ENCODE measurements at places on chromosomes 16 and 17.

- peak; percentile 29 for DNase-seq
Measured at GRCh38 chr16:86664522-86665318, 86.4 kb downstream of the FOXL1 start.

- DNase-seq, result no peak
Measured at GRCh38 chr16:73299346-73299745, 251.4 kb upstream of the ZFHX3 start.

DNA sequence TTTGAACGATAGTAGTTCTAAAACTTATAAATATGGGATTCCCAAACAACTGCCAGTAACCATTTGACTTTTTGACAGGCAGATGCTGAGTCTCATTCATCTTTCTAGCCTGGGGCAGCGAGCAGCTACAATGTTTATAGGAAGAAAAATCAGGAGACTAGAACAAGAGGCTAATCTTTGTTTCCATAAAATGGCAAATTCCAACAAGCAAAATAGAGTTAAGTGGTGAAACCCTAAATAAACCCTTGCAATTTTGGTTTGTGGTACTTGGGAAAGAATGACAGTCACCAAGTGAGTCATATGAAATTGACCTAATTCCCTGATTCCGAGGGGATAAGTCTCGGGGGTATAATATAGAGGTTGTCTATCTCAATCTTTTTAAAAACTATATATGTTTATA is 27.3 kb upstream of the HS3ST2 start:
- peak; percentile 85 for DNase-seq

GRCh38 chr17:35894206-35894605 is 14.0 kb upstream of the CCL5 start:
- no peak for DNase-seq

DNA sequence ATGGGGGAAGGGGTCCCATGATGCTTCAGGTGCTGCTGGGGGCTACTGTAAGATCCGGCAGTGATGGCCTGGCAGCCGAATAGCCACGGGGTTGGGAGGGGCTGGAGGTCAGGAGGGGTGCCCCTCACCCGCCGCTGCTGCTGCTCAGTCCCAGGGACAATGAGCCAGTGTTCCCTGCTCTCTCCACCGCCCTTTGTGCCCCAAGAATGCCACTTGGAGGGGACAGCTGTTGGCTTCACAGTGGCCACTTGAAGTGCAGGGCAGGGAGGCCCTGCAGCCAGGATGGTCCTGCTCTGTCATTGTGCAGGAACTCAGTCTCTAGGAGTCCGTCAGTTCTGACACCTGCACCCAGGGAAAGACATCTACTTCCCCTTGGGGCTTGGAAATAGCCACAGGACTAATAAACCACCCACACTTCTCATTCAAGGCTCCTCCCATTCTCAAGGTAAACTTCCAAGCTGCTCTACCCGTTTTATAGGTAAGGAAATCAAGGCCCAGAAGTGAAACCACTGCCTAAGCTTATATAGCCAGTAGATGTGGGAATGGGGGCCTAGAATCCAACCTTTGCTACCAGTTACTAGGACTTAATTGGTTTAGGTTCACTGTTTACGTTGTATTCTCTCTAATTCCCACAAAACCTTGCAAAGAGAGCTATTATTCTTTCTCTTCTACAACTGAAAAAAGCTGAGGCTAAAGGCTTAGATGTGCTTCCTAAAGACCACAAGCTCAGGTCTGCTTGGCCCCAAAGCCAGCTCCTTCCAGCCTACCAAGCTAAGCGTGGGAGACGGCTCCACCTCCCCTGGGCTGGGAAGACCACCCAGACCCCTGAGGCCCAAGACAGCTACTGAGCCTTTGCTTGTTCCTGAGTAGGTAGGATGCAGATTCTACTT is 6.2 kb upstream of the CPSF4L start:
- no peak for DNase-seq

- no peak for DNase-seq
Measured at GRCh38 chr16:80517846-80518245, 22.9 kb upstream of the DYNLRB2 start.

- no peak for DNase-seq
Measured at GRCh38 chr17:79000396-79001189, 9.0 kb downstream of the CANT1 start.

- no peak for DNase-seq
Measured at GRCh38 chr17:53470626-53471025, 352.1 kb upstream of the KIF2B start.

- DNase-seq, result no peak
Measured at GRCh38 chr16:79640513-79641360, 40.2 kb upstream of the MAF start.

DNA sequence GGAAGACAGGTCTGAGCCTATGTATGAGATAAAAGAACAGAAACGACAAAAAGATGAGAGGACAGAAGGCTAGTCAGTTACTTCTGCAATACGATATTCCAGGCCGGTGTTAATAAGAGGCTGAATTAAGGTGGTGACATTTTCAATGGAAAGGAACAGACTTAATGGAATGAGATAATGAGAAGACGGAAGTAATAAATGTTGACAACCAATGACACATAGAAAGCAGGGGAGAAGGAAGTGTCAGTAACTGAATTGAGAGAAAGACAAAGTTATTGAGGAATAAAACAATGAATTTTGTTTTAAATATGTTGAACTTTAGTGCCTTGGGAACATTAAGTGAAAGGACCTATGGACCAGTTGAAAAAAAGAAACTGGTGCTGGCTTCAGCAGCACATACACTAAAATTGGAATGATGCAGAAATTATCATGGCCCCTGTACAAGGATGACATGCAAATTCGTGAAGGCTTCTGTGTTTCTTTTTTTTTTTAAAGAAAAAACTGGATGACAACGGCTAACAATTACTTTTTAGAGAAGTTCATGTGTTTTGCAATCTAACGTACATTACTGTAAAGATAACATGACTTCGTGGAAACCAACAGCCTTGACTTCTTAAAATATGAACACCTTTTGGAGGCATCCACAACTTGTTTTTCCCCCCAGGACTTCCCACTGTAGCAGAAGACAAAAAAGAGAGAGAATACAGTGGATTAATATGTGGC is 18.5 kb upstream of the CPD start:
- DNase-seq, result no peak

GRCh38 chr17:39949028-39949427 is 13.8 kb upstream of the GSDMA start:
- no peak for DNase-seq

DNA sequence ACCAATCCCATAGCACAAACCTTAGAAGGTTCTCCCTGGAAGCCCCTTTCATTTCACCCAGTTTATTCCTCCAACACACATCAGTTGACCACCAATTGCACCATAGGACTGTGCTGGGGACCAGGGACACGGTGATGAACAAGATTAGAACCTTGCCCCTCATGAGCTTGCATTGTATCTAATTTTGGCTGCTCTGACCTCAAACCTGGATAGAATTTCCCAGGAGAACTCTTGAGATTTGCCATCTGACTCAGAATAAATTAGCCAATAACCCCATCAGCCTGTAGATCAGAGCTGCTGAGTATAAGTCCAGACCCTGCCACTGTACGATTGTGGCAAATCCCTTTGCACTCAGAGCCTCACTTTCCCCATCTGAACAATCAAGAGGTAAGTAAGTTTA is 52.1 kb downstream of the CDH11 start:
- DNase-seq, result no peak

GRCh38 chr17:27247071-27247957 is 46.6 kb upstream of the WSB1 start:
- peak; percentile 98 for DNase-seq

DNA sequence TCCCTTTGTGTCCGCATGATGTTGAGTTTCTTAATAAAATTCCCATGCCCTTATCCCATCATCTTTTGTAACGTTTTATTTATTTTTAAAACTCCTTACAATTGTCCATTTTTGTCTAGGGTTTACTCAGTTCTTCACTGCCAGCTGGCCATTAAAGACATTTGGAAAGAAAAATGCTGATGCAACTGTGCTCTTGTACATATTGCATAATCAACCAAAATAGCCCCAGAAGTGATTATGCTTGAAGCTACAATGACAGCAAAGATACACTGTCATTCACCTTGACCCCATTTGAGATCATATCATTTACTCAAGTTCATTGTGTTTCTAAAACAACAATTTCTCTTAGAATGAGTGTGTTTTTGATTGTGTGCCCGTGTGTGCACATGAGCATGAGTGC is 1074.6 kb upstream of the RBFOX1 start:
- no peak for DNase-seq

DNA sequence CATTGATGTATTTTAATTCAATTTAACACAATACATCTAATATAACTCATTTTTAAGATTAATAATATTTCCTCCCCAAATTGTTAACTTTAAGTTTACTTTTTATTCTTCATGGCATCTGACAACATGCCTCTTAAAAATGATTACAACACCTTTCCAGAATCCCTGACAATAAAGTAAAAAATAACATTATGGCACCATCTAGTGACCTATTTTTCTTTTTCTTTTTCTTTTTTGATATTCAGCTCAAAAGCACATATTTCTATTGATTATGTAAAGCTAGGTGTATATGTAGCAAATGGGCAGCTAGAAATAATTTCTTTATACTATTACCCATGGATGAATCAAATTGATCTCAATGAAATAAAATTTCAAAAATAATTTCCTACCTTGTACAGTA is 834.3 kb upstream of the CDH8 start:
- DNase-seq, result no peak

DNA sequence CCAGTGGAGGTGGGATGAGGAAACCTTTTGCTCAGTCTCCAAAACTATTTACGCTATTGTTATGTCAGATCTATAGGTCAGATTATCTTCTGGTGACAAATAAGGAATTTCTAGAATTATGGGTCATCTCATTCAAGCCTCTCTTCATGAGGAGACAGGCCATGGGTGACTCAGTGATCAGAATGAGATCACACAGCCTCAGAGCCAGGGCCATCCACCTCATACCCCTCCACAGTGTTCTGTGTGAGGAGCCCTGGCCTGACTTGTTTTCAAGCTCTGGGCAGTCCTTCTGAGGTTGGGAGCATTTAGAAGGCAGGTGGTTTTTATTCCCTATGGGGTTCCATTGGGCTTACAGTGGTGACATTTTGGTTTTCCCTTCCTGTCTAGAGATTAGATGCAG is 26.5 kb downstream of the YPEL2 start:
- no peak for DNase-seq

- DNase-seq, result peak; percentile 64
Measured at GRCh38 chr17:64420143-64420670, 28.7 kb upstream of the MILR1 start.

DNA sequence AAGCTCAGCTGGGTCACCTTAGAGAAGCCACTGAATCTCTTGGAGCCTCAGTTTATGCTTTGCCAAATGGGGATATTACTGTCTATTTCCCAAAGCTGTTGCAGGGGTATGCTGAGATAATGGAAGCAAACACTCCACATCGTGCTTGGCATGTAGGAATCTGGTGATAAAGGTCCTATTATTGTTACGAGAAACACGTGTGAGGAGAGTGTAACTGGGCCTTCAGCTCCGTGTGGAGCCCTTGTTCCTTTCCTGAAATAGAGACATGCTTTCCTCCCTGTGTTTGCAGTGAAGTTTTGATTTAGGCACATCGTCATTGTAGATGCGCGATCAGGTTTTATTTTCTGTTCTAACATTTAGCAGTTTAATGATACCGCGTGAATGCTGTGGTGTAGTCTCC is 292.4 kb downstream of the CPPED1 start:
- DNase-seq, result no peak

DNA sequence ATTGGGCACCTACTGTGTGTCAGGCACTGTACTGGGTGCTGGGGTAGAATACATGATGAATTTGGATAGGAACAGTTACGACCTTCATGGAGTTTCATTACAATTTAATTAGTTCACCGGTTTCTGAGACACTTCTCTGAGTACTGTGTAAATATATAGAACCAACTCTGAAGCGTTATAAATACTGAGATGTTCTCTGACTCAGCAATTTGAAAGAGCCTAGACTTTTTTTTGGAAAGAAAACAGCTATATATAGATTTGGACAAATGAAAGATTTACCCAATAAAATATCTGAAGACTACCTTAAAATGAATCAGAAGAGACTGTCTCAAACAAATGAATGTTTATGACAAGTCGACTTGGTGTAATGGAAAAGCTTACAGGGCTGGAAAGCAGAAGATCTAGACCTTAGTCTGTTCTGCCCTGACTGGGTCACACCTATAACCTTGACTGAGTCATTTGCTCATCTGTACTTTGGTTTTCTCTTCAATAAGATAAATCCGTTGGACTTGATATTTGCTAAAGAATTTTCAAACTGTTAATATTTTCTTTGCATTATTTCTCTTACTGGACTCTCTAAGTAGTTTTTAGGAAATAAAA is 4.6 kb upstream of the GAN start:
- DNase-seq, result no peak

DNA sequence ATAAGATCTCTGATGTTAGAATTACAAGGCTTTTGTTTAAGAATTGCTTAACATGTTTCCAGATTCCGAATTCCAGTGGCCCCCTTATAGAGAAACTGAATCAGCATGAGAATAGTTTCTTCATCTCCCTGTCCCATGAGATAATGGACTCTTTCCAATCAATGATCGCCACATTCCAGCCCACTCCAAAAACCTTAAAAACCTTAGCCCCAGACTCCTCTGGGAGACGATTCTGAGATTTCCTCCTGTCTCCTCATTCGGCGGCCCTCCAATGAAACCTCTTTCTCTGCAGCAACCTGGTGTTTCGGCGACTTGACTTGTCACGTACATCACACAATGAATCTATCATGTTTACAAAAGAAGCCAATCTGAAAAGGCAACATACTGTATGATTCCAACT is 197.1 kb upstream of the PSMD7 start:
- no peak for DNase-seq

DNA sequence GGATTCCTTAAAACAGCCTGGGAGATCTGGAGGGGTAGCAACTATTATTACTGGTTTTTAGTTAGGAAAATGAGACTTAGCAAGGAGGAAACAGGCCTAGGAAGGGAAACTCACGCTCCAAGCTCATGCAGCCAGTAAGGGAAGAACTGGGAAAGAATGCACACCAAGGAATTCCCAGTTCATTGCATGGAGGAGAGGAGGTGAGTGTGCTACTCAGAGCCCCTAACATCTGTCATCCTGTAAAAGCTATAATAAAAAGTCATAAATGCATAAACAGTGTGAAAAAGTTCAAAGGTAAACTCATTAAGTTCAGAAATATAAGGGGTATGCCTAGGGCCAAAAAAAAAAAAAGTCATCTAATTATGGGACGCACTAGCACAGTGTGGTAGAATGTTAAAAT is 25.9 kb downstream of the TMEM98 start:
- no peak for DNase-seq

Measured in foreskin melanocyte (primary cell).